ENCODE measurements at places on chromosomes 16 and 17. TPM values are rescaled to one million over a fixed set of nuclear protein-coding genes. Genes with fewer than 3 reads are reported as not detected.
A peak's percentile ranks its signal among the peaks of the same experiment; 100 is the strongest.

DNA sequence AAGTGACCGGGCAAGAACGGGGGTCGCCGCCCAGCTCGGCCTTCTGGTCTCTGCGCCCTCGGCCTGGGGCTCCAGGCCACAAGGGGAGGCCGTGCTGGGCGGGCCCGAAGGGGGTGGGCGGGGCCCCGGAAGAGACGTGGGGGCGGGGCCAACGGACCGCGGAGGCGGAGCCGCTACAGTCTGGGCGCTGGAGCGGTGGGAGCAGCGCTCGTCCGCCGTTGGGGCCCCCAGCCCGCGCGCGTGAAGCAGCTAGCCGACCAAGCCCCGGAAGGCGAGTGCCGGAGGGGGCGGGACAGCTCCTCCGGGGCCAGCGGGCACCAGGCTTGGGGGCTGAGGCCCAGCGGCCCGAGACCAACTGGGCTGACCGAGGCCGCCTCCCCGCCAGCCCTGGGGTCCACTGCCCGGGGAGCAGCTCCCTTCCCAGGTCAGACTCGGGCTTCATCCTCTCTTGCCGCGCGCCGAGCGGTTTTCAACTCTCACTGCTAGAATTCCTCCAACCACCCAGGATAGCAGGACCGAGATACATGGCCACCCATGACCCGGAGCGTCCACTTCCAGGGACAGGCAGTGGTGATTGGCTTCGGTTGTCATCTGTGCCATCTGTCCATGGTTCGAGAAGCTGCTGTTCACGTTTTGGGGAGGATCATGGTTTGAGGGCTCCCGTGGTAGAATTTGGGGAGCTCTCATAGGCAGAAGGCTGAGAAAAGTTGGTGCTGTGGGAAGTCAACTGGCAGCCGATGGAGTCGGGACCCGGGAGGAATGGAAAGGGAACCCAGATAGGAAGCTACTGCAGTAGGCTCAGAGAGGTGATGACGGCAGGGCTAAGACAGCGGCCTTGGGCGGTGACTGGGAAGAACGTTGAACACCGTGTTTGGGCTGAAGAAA lies 44.6 kb upstream of the LCMT1 start:
- DNase-seq, result peak; percentile 38

GRCh38 chr16:66318505-66318904 lies 48.0 kb upstream of the CDH5 start:
- DNase-seq, result no peak

GRCh38 chr16:16817196-16817595 lies 438.3 kb downstream of the NPIPA7 start:
- no peak for DNase-seq

- no peak for DNase-seq
Measured at GRCh38 chr17:81845881-81846742, 11.3 kb upstream of the PPP1R27 start.

GRCh38 chr17:48623583-48623982 lies 2.6 kb downstream of the HOXB9 start:
- DNase-seq, result no peak

- DNase-seq, result no peak
Measured at GRCh38 chr16:77853161-77853560, 64.8 kb downstream of the VAT1L start.

DNA sequence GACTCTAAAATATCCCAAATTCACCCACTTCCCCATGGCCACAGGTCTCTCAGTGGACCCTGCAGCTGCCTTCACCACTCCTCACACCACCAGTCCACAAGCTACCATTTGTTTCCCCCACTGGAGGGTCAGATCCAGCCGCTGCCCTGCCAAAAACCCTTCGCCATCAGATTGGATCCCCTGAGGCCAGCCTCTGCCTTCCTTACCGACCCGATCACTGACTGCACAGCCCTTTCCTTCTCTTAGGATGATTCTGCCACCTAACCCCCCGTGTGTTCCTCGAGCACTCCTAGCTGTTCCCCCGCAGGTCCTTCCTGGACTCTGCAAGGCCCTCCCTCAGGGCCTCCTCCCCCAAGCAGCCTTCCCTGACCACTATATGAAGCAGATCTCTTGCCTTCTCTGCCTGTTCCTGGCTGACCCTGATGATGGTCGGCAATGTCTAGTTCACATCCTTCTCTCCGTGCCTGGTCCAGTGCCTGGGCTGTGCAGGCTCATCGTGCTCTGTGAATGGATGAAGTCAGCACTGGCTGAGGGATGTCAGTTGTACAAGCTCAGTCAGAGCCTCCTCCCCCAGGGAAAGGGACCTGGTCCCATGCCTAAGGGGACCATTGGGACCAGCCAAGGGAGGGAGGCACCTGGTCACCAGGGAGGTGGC lies 46.0 kb downstream of the CPNE2 start:
- no peak for DNase-seq

GRCh38 chr17:27380551-27380950 lies 75.7 kb upstream of the KSR1 start:
- DNase-seq, result no peak

DNA sequence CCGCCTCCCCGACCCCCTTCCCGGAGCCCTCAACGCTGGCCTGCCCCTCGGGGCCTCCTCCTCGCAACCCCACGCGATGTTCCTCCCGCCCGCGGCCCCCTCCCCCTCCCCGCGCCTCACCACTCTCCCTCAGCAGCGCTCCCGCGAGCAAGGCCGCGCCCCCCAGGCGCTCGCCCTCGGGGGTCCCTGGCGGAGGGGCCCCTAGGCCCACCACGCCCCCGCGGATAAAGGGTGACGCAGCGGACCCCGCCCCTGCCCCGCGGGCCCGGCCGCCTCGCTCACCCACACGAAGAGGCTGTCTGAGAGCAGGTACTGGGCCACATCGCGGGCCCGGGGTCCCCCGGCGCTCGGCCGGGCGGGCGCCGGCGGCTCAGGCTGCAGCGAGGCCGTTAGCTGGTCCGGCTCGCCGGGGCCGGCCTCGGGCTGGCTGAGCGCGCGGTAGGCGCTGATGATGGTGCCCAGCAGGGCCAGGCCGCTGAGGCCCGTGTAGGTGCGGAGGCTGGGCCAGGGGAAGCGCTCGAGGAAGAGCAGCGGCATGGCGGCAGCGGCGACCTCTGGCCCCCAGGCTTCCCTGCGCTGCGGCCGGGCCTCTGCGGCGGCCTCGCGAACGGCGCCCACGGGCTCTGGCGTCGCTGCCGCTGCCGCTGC lies 430 bp downstream of the AMFR start:
- no peak for DNase-seq

DNA sequence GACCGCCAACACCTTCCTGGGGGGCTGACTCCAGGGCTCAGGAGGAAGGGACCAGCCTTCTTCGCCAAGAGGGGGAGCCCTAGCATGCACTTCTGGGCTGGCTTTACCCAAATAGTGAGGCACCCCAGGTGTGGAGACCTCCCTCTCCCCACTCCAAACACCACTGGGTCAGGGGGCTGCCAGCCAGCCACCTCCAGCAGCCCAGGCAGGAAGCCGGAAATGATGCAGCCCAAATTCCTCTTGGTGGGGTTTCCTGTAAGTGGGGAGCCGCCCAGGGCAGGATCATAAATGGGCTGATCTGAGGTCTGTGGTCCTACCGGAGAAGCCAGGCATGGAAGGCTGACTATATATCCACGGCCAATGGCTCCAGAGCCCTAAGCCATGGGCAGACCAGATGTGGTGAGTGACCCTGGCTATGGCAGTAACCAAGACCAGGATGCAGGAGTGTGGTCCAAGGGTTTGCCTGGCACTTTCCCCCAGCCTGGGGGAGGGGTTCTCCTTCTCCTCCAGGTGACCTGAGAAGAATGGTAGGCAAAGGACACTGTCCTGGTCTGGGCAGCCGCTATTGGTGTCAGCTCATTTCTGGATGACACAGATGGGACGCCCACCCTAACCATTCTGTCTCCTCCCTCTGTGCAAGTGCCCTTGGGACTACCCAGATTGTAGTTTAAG lies 4.2 kb downstream of the GIT1 start:
- DNase-seq, result no peak

DNA sequence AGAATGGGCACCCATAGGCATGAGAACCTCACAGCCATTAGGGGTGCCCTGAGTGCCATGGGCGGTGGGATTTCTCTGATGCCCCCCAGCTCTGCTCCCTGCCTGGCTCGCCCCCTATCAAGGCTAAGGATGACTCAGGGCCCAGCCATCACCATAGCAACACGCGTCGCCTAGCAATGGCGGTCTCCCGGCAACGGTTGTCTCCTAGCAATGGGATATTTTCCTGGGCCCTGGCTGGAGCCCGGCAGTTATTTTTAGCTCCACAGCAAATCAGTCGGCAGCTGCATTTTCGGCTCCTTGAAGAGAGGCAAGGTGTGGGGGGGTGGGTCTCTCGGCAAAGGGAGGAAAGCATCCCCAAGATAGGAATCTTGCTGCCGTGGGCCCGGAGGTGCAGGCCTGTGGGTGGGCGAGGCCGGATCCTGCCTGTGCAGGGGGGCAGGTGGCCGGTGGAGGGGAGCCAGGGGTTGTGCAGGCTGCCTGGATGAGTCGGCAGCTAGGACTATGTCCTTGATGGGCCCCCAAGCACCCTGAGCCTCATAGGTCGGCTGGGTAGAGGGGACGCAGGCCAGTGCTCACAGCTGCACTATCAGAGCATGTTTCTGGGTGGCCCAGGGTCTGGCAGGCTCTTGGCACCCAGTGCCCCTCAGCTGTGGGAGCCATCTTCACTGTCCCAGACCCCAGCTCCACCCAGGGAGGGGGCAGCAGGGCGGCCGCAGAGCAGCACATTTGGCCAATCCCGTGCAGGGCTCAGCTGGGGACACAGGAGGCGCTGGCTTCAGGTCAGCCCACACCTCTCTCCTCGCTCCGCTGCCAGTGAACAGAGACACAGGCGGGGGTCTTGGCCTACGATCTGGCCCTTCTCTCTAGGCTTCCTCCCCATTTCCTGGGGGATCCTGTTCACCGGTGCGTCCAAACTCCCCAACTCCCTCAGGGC lies 4.2 kb upstream of the FBXL16 start:
- DNase-seq, result peak; percentile 54

DNA sequence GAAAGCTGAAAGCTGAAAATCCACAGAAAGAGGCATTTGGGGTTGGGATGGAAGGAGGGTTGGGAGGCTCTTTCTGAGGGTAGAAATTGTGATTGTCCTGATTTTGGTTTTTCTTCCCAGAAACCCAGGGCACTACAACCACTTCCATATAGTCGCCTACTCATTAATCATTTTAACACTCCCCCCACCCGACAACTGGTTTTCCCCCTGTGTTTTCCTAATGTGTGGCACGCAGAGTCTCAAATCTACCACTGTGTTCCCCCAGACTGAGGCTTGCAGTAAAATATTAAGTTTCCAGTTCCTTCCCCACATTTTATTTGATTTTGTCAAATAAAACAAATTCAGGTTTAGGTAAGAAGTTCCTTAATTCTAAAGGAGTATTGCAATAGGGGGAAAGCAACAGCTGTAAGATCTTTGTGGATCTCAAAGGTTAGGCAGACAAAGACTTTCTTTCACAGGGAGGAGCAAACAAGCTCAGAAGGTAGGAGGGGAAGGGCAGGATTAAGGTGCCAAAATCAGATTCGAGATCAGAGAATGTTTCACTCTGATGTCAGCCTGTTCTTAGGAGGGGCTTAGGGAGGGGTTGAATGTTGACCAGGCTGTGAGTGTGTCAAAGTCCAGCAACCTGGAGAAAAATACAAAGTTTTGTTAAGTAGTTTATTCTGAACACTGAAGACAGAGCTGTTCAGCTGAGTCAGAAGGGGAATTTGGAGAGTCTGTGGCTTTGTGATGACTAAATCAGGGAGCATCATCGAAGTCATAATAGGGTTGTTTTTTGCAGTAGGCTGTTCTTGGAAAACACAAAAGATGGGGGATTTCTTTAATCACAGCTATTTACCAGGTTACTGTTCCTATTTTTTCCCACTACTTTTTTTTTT lies 3.6 kb downstream of the ZNF267 start:
- DNase-seq, result peak; percentile 80

- peak; percentile 10 for DNase-seq
Measured at GRCh38 chr17:11899537-11899942, 97.7 kb downstream of the ZNF18 start.

DNA sequence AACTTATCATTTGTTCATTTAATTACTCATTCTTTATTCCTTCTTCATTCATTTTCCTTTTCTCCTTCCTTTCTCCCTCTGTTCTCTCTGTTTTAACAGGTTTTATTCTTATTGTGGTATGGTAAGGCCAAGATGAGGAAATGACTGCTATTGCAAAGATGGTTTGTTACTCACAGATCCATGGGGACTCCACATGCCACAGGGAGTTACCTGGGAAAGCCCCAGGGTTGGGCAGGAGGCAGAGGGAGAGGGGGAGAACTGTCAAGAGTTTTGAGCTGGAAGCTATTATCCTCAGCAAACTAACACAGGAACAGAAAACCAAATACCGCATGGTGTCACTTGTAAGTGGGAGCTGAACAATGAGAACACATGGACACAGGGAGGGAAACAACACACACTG lies 453.3 kb downstream of the WWOX start:
- DNase-seq, result no peak

- DNase-seq, result peak; percentile 19
Measured at GRCh38 chr17:7586673-7587419, 3.0 kb downstream of the SOX15 start.

DNA sequence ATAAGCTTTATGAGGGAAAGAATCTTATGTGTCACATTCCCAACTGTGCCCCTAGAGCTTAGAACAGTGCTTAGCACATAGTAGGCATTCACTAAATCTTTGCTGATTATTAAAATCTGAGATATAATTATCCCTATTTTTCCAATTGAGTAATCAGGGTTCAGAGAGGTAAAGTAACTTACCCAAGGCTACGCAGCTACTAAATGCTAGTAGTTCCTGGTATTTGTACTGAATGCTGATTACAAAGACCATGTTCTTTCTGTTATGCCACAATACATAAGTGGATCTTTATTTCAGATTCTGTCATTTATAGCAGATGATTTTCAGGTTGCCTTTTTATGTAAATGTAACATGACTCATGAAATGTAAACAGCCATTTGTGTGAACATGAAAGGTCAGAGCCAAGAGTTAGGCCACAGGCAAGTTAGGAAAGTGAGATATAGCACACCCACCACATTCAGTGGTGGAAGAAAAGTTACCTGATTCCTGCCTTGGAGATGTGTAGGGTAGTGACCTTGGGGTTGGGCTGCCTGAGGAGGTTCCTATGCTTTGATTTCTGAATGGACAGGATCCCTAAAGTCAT lies 77.2 kb downstream of the FTO start:
- DNase-seq, result peak; percentile 71

GRCh38 chr16:59878479-59878878 lies 1144.4 kb upstream of the GOT2 start:
- DNase-seq, result peak; percentile 66

- DNase-seq, result peak; percentile 7
Measured at GRCh38 chr16:66167564-66168291, 198.8 kb upstream of the CDH5 start.

CCL5 gene
- not detected for total RNA-seq

KRTAP2-2 gene
- total RNA-seq, result not detected

GRB7 gene
- 21.2 TPM for total RNA-seq

AHSP gene
- not detected for total RNA-seq

HOXB6 gene
- total RNA-seq, result 9.5 TPM

SEPTIN1 gene
- total RNA-seq, result 0.55 TPM

PLCG2 gene
- 5.9 TPM for total RNA-seq

CYB561 gene
- 125 TPM for total RNA-seq

KRT26 gene
- total RNA-seq, result not detected

GLP2R gene
- total RNA-seq, result 0.06 TPM

PIK3R5 gene
- total RNA-seq, result not detected

SOX8 gene
- total RNA-seq, result 0.47 TPM

CSH2 gene
- not detected for total RNA-seq

NLGN2 gene
- total RNA-seq, result 12.7 TPM

Data from PC-3 (cell line).